Stimulated activated CD4-positive, alpha-beta T cell treated with anti-CD3 and anti-CD28 coated beads, Interleukin-2, amount 100 ng/mL, for 4 hours (primary cell): ENCODE measurements at places on chromosomes 2 and 18.

DNA sequence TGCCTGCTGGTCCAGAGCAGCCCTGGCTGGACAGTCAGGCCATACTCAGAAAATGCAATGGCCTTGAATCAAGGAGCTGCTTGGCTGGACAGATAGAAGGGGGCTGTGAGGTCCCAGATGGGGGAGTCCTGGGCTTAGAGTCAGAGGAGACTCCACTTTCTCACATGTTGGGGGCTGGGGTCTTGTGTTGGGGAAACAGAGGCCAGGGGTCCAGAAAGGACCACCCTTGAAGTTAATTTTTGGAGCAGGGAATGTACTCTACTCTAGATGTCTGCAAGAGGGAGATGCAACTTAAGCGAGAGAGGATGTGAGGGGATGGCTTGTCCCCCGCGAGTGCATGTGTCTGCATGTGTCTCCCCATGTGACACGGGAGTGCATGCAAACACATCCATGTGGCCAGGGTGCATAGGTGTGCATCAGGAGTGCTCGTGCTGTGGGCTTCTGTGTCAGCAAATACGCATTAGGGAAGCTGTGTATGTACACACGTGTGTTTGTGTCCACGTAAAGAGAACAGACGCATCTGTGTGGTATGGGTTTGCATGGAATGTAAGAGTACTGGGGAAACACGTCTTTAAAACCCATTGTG is 303.2 kb downstream of the MYCN start:
- DNase-seq, result no peak

DNA sequence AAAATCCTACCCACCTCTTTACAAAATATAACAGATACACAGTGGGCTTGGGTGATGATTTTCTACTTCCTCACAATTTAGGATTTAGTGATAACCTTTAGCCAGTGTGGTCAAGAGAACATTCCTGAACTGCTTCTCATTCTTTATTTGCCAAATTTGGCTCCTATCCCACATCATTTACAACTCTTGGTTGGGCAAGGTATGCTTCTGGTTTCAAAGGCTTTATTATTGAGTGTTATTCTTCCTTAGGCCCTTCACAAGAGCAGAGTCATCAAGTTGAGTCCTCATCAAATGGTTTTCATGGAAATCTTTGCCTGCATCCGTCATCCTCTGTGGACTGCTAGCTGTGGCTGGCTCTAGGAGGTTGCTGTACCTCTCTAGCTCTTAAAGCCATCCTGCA is 472.0 kb upstream of the ETAA1 start:
- DNase-seq, result no peak

GRCh38 chr18:34594266-34594665 is 115.8 kb upstream of the DTNA start:
- no peak for DNase-seq

GRCh38 chr18:55491616-55492015 is 96.4 kb downstream of the TCF4 start:
- no peak for DNase-seq

GRCh38 chr18:22342625-22343024 is 75.1 kb downstream of the CTAGE1 start:
- DNase-seq, result no peak

- DNase-seq, result no peak
These were observed 540.9 kb upstream of the NRP2 start for GRCh38 chr2:205141381-205141780.

- no peak for DNase-seq
These were observed 12.4 kb upstream of the TAF1B start for GRCh38 chr2:9830685-9831410.

GRCh38 chr2:98308068-98308467 is 38.2 kb upstream of the CNGA3 start:
- no peak for DNase-seq

- DNase-seq, result peak; percentile 28
These were observed 1.1 kb upstream of the BOLL start for GRCh38 chr2:197786010-197786877.

DNA sequence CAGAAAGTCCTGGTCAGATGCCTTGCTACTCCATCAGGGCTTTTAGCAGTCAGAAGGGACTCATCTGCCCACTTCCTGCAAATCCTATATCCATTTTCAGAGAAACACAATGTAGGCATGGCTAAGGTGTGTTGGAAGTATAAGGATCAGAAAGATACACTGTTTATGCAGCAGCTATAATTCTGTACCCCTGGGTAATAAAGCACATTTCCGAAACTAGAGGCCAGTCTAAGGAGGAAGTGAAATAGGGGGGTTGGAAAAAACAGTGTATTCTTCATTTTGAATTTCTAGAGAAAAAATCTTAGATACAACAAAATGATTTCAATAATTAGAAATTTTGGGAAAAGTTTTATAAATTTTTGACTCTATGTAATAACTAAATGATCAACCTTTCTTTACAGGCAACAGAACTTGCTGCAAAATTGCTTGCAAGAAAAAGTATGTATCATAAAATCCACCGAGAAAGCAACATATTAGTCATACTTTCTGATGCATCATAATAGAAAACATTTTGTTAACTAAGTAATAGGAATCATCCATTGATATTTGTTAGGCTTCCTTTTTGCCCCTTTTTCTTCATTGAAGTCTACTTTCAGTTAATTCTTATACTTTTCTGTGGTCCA is 47.4 kb downstream of the FSIP2 start:
- DNase-seq, result no peak

DNA sequence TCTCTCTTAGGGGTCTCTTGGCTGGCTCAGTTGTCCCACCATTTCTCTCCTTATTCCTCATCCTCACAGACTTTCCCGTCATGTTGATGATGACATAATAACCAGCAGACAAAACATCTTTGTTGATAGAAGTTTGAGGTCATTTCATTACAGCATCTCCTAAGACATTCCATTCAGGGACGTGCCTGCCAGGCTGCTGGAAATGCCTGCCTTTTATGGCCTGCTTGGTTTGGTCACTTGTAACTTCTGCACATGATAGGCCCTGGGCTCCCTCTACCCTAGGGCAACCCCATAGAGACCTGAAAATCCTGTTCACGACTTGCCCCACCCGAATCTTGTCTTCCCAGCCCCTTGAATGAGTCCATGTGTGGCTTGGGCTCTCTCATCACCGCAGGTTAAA is 81.7 kb downstream of the SDC1 start:
- no peak for DNase-seq

- DNase-seq, result no peak
These were observed 52.4 kb downstream of the LONRF2 start for GRCh38 chr2:100269889-100270288.

- no peak for DNase-seq
These were observed 58.9 kb downstream of the TGIF1 start for GRCh38 chr18:3508576-3509549.

GRCh38 chr2:216222650-216223352 is 113.7 kb downstream of the XRCC5 start:
- DNase-seq, result no peak

GRCh38 chr2:75570948-75571729 is 10.4 kb upstream of the EVA1A start:
- no peak for DNase-seq

DNA sequence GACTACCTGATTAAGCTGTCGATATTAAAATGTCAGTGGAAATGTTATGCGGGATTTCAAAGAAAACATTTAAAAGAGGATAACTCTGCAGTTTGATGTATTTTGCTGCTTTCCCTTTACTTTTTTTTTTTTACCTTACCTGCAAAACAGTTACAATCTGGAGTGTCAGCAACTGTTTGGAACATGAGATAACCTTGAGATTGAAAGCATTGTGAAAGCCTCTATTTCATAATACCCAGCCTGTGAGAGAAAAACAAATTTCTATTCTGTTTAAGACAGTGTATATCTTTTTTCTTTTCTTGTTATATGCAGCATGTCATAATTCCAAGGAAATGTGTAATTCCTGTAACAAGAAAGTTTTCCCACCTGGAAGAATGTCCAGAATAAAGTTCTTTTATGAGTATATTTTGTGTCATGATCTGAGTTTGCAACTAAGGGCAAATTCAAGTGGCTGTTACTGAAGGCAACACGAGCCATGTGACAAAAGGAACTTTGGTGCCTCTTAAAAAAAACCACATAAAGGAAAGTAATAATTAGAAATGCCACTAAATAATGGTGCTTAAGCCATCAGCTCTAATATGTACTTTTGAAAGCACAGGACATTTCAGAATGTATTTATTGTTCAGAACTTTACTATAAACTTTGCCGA is 297.0 kb upstream of the DSEL start:
- DNase-seq, result no peak

DNA sequence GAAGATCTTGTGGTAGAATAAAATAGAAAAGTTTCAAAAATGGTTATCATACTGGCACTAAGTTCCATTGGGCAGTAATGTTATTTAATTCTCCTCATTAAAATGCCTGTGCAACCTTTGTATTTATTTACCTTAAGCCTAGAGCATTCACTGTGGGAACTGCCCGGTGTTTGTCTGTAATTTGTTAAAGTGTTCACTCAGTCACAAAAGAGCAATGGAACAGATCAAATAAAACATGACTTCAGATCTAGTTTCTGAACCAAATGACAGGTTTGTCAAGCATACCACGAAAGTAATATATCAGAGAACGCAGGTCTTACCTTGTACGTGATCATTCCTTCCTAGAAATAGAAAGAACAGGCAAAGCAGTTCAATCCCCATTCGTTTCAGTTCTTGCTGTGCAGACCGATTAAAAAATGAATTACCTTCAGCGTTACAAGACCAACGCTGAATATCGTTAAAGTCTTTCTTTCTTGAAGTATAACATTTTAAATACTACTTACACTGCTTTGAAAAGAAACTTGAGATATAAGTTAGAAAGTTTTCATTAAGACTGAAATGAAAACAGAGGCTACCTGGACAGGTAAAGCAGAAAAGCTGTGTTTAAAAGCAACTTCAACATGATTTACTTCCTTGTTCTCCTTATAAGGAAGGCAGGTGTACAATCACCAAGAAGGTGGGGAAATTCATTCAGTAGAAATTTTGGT is at the start of gene ITGB6:
Gene ITGB6, minus strand, starts transcription at position 590 of the 707 bp plus-strand sequence. Its CDS starts 209 bp downstream, at position 381.
- no peak for DNase-seq

GRCh38 chr2:3151153-3151918 is 226.3 kb downstream of the EIPR1 start:
- DNase-seq, result no peak
